Right atrium auricular region (tissue), 2 donors: ENCODE measurements at places on chromosomes 1 and 21. TPM values are rescaled to one million over a fixed set of nuclear protein-coding genes. Genes with fewer than 3 reads are reported as not detected.
A peak's percentile ranks its signal among the peaks of the same experiment; 100 is the strongest.

- H3K4me3 ChIP-seq = no peak overlapping the region
- no peak for DNase-seq
- H3K27me3 ChIP-seq = no peaks in the 10 kb centered on the region
- H3K27ac ChIP-seq = no peak overlapping the region
- no peaks in the 10 kb centered on the region for H3K36me3 ChIP-seq
- no peaks in the 10 kb centered on the region for H3K4me1 ChIP-seq
Observed at GRCh38 chr1:225453797-225454648, 26.2 kb upstream of the LBR start.

Gene SLAMF7
- total RNA-seq = 0.98 TPM

- H3K27ac ChIP-seq = peak overlapping the region; percentile 54
- H3K36me3 ChIP-seq = peaks cover 16% of the 10 kb centered on the region
- H3K4me3 ChIP-seq = no peak overlapping the region
- no peaks in the 10 kb centered on the region for H3K27me3 ChIP-seq
- peaks cover 51% of the 10 kb centered on the region for H3K4me1 ChIP-seq
Observed at GRCh38 chr1:46036894-46037839, 95.3 kb downstream of the PIK3R3 start.

DNA sequence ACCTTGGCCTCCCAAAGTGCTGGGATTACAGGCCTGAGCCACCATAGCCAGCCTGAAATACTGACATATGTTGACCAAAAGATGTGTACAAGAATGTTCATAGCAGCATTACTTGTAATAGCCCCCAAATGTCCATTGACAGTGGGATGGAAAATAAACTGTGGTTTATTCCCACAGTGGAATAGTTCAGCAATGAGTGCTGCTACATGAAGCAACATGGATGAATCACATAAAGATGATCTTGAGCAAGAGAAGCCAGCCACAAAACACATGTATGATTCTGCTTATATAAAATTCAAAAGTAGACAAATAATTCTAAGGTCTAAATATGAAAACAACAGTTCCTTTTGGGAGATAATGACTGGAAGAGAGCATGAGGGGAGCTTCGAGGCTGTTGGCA, 9.1 kb upstream of the CREG1 start:
- DNase-seq = no peak
- H3K36me3 ChIP-seq = no peaks in the 10 kb centered on the region
- no peak overlapping the region for H3K4me3 ChIP-seq
- no peak overlapping the region for H3K27ac ChIP-seq
- no peaks in the 10 kb centered on the region for H3K27me3 ChIP-seq

DNA sequence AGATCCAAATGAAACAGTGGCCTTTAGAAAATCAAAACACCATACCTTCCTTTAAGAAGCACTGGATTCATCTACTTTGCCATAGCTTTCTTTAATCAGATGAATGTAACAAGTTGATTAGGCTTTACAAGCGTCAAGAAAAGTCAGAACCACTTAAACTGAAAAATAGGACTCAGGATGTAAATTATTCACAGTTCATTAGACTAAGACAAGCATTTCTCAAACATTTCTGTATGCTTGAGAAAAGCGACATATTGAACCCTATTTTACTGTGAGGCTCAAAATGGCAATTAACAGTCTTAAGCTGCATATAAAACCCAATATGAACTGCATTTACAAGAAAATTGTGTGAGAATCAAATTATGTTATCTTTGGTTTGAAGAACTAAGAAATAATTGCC, 256.7 kb upstream of the SNX7 start:
- no peaks in the 10 kb centered on the region for H3K4me1 ChIP-seq
- no peaks in the 10 kb centered on the region for H3K27me3 ChIP-seq
- no peak overlapping the region for H3K27ac ChIP-seq
- no peak for DNase-seq
- H3K4me3 ChIP-seq = no peak overlapping the region
- H3K36me3 ChIP-seq = no peaks in the 10 kb centered on the region

Gene KIFAP3
- 62.2 TPM for total RNA-seq

DNA sequence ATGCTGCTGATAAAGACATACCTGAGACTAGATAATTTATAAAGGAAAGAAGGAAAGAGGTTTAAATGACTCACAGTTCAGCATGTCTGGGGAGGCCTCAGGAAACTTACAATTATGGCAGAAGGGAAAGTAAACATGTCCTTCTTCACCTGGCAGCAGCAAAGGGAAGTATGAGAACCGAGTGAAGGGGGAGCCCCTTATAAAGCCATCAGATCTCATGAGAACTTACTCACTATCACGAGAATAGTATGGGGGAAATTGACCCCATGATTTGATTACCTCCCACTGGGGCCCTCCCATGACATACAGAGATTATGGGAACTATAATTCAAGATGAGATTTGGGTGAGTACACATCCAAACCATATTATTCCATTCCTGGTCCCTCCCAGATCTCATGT, 154.4 kb downstream of the FASLG start:
- no peak overlapping the region for H3K27ac ChIP-seq
- no peaks in the 10 kb centered on the region for H3K36me3 ChIP-seq
- no peak overlapping the region for H3K4me3 ChIP-seq
- H3K27me3 ChIP-seq = no peaks in the 10 kb centered on the region
- H3K4me1 ChIP-seq = no peaks in the 10 kb centered on the region
- no peak for DNase-seq
